Stimulated activated CD4-positive, alpha-beta T cell treated with anti-CD3 and anti-CD28 coated beads, Interleukin-1b, Interleukin-23, amount 100 ng/mL, for 48 hours (primary cell): ENCODE measurements at places on chromosomes 1 and 21.

DNA sequence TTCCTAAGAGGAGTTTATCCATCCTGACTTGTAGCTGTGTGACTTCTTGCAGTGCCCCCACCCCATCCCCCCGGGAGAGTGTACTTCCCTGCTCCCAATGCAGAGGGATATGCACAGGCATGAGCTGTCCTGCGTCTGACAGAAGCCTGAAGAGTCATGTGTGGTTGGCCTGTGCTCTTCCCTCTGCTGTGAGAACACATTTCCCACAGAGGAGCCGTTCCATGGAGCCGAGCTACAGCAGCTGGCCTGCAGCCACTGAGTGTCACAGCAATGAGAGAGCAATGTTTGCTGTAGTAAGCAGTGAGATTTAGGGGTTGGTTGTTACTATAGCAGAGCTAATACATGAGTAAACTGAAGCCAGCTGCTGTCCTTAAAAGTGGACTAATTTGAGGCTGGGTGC lies 22.0 kb downstream of the PARS2 start:
- no peak for DNase-seq

DNA sequence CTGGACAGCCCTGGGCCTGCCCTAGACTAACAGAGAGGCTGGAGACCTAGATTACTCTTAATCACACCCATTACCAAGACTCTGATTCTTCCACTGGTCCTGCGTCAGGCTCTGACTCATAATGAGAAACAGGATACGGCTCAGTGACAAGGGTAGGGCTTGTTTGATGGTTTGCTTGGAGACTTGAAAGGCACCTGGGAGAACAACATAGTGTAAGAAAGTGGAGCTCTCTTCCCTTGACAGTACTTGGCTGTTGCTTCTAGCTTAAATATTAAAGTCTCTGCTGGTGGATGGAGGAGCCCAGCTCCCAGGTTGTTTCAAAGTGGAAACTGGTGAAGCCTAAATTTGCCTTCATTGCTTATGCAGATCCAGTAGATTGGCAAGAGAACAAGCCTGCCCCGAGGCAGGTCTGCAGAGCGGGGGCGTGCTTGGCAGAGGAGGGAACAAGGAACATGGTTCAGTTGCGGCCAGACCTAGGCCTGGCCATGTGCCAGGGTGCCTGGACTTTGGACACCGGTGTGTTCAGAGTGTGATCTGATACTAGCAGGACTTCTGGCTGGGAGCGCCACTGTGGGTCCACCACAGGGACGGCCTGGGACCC lies 480.6 kb downstream of the CAMTA1 start:
- DNase-seq: no peak

GRCh38 chr1:236326432-236326831 lies 44.7 kb upstream of the ERO1B start:
- no peak for DNase-seq

DNA sequence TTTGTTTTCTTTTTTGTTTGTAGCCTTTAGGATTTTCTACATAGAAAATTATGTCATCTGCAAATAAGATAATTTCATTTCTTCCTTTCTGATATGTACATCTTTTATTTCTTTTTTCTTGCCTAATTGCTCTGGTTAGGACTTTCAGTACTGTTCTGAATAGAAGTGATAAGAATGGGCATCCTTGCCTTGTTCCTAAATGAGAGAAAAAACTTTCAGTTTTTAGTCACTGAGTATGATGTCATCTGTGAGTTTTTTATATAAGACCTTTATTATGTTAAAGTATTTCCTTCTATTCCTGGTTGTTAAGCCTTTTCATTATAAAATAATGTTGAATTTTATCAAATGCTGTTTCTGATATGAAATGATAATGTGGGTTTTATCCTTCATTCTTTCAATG lies 76.0 kb upstream of the SLC35F3 start:
- no peak for DNase-seq

- DNase-seq: no peak
These were observed 838 bp upstream of the GRIK3 start for GRCh38 chr1:37035014-37035691.

DNA sequence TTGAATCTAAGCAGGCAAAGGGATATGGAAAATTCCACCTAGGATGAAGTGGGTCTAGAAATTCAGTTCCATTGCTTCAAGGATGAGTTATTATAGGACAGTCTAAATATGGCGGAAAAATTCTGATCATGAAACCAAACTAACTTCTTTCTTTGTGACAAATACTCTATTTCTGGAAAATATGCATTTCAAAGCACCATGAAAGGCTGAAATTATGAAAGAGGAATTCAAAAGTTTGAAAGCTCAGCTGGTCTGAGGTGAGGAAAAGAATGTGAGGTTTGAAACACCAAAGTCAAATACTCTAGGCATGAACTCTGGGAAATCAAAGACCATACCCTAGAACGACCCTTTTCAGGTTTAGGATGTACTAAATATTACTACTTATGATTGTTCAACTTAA lies 36.4 kb upstream of the COL11A1 start:
- no peak for DNase-seq

GRCh38 chr1:34900775-34901502 lies 28.5 kb downstream of the DLGAP3 start:
- DNase-seq: no peak

DNA sequence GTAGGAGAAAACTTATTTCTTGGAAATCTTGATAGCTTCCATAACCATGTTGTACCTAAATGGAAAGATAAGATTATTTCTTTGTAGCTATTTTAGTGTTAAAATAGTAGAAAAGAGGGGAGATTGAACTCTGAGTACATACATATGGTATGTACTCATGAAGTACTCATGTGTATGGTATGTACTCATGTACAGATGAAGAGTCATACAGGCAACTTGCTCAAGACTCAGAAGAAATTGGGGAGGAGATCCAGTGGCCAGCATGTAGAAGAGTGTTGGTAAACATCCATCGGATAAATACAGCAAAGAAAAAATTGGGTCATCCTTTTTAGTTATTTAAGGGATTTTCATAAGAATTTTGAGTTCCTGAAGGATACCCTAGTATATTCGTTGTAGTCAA lies 29.0 kb downstream of the MDM4 start:
- DNase-seq: no peak

GRCh38 chr21:36010801-36011200 lies 49.5 kb downstream of the SETD4 start:
- no peak for DNase-seq

- no peak for DNase-seq
These were observed 36.6 kb downstream of the RGL1 start for GRCh38 chr1:183841550-183841949.

- no peak for DNase-seq
These were observed at the start of gene NPPA for GRCh38 chr1:11847667-11848372. Gene NPPA (minus strand): TSS chr1:11847783. CDS start chr1:11847684, 99 bp downstream.

DNA sequence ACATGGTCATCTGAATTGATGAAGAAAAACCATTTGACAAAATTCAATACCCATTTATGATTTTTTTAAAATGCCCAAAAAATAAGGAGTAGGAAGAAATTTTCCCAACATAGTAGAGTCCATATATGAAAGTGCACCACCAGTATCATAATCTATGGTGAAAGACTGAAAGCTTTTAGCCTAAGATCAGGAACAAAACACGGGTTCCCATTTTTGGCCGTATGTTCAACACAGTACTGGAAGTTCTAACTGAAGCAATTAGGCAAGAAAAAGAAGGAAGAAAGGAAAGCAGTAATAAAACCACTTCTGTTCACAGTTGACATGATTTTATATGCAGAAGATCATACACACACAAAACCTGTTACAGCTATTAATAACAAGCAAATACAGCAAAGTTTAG lies 227.8 kb upstream of the RAB4A start:
- no peak for DNase-seq

DNA sequence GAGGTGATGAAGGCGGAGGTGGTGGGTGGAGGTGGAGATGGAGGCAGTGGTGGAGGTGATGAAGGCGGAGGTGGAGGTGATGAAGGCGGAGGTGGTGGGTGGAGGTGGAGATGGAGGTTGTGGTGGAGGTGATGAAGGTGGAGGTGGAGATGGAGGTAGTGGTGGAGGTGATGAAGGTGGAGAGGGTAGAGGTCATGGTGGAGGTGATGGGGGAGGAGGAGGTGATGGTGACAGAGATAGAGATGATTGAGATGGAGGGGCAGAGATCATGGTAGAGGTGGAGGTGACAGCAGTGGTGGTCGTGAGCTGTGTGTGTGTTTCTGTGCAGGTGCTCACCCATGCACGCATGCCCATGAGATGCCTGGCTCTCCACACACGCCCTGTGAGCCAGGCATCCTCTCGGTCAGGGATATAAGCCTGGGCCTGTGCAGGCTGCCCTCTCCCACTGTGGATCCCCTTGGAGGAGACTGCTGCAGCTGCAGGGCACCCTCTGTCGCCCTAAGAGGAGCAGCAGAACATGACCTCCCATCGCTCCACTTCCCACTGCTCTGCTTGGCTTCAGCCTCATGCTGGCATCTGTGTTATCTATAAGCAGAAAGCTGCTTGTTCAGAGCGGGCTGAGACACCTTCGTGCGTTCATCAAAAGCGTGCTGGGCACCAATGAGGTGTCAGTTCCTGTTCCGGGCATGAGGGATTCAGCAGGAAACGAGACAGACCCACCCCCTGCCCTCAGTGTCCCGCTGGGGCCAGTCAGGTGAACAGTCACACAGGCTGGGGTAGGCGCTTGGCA lies 20.5 kb upstream of the NPHP4 start:
- no peak for DNase-seq

DNA sequence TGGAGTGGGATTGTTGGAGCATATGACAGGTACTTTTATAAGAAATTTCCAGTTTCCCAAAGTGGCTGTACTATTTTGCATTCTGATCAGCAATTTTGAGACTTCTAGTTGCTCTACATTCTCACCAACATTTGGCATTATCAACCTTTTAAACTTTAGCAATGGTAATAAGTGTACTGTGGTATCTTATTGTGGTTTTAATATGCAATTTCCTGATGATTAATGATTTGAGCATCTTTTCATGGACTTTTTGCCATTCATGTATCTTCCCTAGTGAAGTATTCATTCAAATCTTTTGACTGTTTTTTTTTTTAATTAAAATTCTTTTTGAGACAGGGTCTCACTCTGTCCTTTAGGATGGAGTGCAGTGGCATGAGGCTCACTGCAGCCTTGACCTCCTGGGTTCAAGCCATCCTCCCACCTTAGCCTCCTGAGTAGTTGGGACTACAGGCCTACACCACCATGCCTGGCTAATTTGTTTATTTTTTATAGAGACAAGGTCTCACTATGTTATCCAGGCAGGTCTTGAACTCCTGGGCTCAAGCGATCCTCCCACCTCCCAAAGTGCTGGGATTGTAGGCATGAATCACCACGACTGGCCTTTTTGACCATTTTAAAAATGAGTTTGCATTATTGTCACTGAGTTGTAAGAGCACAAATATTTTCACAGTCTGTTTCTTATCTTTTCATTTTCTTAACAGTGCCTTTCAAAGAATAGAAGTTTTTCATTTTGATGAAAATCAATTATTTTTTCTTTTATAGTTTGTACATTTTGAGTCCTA lies 7.8 kb upstream of the SLC6A9 start:
- DNase-seq: no peak

DNA sequence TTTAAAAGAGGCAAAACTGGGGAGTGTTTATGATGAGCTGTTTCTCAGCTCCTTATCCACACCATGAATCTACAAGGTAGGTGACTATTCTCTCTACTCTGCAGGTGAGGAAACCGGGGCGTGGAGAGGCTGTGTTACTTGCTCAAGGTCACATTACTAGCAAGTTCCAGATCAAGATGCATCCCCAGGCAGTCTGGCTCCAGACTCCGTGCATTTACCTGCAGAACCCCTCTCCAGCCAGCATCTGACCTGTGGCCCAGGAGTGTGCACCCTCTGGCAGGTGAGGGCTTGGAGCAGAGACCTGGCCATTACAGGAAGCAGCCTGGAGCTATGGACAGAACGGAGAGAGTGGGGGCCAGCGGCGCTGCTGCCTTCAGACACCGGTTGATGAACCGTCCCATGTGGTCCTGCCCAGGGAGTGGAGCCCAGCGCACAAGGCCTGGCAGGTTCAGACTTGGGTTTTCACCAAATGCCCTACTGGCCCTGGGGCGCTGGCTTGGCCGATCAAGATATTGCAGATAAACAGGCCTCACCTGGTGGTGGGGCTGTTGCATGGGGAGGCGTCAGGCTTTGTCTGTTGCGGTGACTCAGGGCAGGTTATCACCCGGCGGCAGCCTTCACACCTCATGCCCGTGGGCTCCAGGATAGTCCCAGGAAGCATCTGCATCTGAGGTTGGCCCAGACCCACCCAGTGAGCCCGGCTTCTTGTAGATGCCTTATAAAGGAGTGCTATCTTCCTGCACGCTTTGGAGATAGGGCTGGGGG lies 29.2 kb upstream of the WNT4 start:
- DNase-seq: no peak

DNA sequence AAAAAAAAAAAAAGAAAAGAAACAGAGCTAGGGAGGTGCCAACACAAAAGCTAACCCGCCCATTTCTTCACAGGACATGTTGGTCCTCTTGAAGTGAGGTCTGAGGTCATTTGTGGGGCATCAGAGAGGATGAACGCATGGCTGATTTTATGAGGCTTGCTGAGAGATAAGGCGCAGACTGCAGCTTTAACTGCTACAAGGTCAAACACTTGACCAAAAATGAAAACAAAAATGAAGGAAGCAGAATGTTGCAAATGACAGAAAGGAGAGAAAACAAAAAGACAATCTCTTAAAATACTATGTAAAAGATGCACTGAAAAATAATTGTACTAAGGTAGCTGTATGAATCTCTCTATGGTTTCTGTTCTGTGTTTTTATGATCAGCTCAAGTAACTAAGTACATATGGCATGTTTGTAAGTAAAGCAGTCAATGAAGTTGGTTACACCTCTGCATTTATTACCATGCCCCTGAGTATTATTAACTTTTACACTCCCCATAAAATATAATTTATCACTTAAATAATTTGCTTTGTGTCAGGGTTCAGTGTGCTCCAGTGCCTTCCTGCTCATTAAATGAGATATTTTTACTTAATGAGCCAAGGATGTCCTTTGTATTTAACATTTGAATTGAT lies 249.1 kb upstream of the NR5A2 start:
- DNase-seq: no peak

- DNase-seq: no peak
These were observed 215.9 kb downstream of the DISC1 start for GRCh38 chr1:231842441-231842840.

- no peak for DNase-seq
These were observed 9.8 kb upstream of the MYSM1 start for GRCh38 chr1:58709540-58710175.

GRCh38 chr1:23905461-23906025 lies 7.6 kb downstream of the CNR2 start:
- no peak for DNase-seq

- no peak for DNase-seq
These were observed 403 bp upstream of the PSEN2 start for GRCh38 chr1:226870026-226870400.

- no peak for DNase-seq
These were observed 2129.8 kb downstream of the NCAM2 start for GRCh38 chr21:23127973-23128372.

- no peak for DNase-seq
These were observed 387.2 kb upstream of the VAMP3 start for GRCh38 chr1:7383671-7384520.

DNA sequence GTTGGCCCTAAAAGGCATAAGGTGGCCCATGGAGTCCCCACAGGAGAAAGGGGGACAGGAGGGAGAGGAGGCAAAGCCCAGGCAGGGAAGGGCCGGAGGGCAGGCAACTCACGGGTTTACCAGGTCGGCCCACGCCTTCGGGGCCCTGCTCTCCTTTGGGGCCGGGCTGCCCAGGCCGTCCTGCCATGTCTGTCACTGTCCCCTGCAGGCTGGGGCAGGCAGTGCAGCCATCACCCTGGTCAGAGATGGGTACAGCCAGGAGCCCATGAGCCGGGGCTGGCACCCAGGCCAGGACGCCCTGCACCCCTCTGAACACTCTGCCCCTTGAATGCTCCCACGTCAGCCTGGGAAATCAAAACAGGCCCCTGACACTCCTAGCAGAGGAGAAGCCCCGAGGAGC lies 19.8 kb downstream of the COL16A1 start:
- DNase-seq: no peak
